ENCODE measurements at places on chromosomes 2 and 18. TPM values are rescaled to one million over a fixed set of nuclear protein-coding genes. Genes with fewer than 3 reads are reported as not detected.

The GREB1L gene
- 40.6 TPM for total RNA-seq

The CERS6 gene
- total RNA-seq, result 71.0 TPM

The ZBTB14 gene
- total RNA-seq, result 17.3 TPM

The PNO1 gene
- total RNA-seq, result 18.4 TPM

The ABCG8 gene
- total RNA-seq, result 0.43 TPM

The ALPP gene
- total RNA-seq, result 0.25 TPM
